Stimulated activated CD8-positive, alpha-beta memory T cell treated with anti-CD3 and anti-CD28 coated beads, Interleukin-2, amount 100 ng/mL, for 48 hours (primary cell): ENCODE measurements at places on chromosomes 3 and 15.

DNA sequence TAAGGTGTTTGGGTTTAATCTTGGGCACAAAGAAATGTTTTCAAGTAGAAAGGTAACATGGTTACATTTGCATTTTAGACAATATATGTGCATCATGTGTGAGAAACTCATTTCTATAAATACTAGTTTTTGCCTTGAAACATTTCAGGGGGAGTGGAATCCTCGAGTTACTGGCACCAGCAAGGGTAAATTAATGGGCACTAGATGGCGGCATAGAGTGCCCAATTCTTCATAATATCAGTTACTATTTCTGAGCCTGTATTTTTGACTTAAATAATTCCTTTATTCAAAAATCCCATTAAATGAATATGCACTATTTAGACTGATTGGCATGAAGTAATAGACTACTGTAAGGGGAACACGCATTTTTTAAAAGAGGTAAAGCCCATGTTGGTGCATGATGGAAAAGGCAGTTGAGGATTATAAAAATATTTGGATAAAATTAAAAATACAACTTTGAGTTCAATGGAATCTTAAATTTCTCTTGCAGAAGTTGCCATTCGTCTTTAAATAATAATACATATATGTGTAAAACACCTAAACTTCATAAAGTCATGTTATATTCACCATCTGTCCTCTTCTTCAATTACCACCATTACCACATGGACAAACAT lies 106.3 kb downstream of the ZBTB20 start:
- no peak for DNase-seq

GRCh38 chr15:36591536-36592411 lies 12.3 kb downstream of the CDIN1 start:
- no peak for DNase-seq

DNA sequence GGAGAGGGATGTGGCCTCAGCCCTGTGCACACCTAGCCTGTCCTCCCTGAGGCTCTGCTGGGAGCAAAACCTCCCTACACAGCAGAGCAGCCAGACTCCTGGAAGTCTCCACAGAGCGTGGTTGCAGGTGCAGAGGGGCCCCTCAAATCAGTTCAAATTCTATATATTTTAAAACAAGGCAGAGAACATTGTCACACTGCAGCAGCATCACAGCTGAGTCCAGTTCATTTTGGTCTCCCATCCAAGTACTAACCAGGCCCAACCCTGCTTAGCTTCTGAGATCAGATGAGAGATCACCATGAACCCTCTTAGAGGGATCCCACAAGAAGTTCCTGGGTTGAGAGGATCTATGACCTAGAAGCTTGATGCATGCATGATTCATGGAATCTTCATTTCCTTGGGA lies 331.0 kb upstream of the RGMA start:
- DNase-seq: no peak

GRCh38 chr3:139481116-139481515 lies 4.8 kb upstream of the RBP2 start:
- no peak for DNase-seq

- no peak for DNase-seq
Measured at GRCh38 chr3:55474213-55474632, 12.9 kb downstream of the WNT5A start.
